Thymus (tissue), 14 donors: ENCODE measurements at places on chromosomes 5 and 9. TPM values are rescaled to one million over a fixed set of nuclear protein-coding genes. Genes with fewer than 3 reads are reported as not detected.

The LCN6 gene
- polyA plus RNA-seq, result 7.1 TPM

The TMEM161B gene
- polyA plus RNA-seq, result 11.4 TPM

The FAM163B gene
- polyA plus RNA-seq, result 0.27 TPM

The PDZD2 gene
- polyA plus RNA-seq, result 6.8 TPM

The INPP5E gene
- 17.5 TPM for polyA plus RNA-seq

The ZNF462 gene
- 2.0 TPM for polyA plus RNA-seq

The C5orf58 gene
- polyA plus RNA-seq, result 0.48 TPM
